ENCODE measurements at places on chromosomes 11 and 22.

DNA sequence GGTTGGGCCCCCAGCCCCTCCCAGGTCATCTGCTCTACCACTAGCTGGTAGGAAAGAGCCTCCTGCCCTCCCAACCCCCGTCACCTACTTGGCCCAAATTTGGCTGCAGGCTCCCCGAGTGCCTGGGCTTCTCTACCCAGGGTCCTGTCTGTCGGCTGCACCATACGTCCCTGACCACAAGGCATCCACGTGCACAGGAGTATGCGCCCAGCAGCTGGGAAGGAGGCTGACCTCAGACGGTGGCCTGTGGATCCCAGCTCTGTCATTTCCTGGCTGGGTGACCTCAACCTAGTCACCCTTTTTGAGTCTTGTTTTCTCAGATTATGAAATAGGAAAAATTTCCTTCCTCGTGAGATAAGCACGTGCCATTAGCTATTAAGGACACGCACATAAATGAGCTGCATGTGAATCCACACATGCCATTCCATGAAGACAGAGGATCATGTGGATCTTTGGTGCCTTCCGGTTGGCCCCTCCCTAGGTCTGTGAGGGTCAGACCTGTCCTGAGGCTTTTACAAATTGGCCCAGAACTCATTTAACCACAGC is 13.7 kb downstream of the CYB561A3 start:
- no peak for DNase-seq

- DNase-seq: no peak
These were observed 3.1 kb upstream of the SH3BP1 start for GRCh38 chr22:37636186-37636948.

DNA sequence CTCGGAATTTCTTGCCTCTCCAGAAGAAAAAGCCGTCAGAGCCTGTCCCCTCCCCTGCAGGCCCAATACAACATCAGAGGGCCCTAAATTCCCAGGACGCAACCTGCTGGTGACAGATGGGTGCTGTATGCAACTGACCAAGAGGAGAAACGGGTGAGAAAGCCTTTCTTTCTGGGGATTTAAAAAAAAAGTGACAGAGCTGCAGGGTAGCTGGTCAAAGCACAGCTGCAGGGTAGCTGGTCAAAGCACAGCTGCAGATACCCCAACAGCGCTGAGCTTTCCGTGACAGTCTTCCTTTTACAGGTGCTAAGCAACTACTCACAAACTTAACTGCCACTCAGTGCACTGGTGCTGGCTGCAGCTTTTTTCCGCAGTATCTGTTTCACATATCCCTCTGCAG is 17.8 kb downstream of the AP1B1 start:
- no peak for DNase-seq

DNA sequence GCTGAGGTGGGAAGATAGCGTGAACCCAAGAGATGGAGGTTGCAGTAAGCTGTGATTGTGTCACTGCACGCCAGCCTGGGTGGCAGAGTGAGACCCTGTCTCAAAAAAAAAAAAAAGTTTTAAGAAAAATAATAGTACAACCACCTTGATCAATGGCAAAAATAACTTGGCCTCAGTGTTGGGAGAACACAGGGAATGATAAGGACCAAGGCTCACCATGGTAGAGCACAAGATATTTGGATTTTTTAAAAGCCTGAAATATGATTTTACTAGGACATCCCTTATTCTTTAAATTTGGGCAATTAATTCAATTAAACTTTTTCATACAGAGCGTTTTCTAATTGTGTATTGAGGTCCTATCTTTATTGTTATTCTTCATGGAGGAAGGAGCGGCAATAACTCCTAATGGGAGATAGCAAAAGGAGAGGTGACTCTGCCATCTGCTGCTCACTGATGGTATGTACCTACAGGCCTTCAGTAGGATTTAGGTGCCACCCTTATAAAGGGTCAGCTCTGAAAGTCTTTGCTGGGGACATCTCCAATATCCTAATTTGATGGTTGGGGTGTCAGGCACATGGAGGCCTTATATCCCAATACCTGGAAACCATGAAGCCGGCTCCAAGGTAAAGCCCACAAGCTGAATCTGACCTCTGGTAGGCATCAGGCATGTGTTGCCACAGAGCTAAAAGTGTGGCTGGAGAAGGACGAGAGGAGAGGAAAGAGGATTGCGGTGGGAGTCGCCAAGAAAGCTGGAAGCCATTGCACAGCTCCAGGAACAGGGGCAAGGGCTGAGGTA is 21.9 kb upstream of the POLD3 start:
- DNase-seq: peak; percentile 79

- no peak for DNase-seq
These were observed 108.2 kb downstream of the PAX6 start for GRCh38 chr11:31702966-31703365.

DNA sequence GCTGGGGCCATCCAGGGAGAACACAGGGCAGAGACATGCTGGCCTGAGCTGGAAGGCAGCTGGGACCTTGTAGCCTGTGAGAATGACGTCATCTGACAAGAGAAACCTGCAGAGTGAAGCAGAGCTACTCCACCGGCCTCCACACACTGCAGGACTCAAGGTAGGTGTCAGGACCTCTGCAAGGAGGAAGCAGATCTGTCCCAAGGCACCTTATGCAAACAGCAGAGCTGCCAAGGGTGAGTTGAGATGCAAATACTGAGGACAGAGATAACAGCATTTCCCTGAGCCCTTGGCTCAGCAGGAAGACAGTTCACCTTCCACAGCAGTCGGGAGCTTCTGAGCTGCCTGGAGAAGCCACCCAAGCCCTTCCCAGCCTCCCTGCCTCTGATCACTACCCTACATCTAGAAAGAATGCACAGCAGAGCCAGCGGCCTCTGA is 51.9 kb upstream of the IGSF9B start:
- no peak for DNase-seq

- DNase-seq: no peak
These were observed 35.7 kb upstream of the ELF5 start for GRCh38 chr11:34549271-34549670.

DNA sequence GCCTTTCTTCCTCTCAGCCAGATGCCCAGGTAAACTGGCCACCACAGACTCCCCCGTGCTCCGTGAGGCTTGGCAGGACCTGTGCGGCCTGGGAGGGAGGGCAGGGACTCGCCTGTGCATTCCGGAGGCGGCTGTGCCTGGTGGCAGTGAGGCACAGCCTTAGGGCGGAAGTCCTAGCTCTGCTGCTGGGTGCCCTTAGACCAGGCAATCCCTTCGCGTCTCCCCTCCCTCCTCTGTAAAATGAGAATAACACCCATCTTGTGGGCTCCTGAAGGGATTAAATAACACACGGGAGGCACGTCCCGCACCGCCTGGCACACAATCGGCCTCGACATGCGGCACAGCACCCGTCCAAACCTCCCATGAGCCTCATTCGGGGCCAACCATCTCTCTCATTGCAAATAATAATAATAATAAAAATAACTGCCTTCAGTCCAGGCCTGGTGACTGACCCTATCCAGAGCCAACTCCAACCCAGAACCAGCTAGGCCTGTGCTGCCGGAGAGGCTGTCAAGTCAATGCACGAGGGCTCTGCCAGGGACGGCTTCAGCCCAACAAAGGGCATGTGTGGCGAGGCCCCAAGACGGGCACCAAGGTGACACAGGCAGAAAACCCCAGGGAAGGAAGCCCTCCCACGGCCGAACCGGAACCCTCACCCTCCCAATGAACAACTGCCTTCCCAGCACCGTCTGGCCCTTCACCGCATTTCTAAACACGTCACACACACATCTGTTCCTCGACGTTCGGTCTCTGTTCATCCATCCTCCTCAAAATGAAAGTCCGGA is 8.2 kb downstream of the LTO1 start:
- DNase-seq: no peak

GRCh38 chr22:44698531-44699421 is 3.2 kb upstream of the PRR5 start:
- DNase-seq: no peak

DNA sequence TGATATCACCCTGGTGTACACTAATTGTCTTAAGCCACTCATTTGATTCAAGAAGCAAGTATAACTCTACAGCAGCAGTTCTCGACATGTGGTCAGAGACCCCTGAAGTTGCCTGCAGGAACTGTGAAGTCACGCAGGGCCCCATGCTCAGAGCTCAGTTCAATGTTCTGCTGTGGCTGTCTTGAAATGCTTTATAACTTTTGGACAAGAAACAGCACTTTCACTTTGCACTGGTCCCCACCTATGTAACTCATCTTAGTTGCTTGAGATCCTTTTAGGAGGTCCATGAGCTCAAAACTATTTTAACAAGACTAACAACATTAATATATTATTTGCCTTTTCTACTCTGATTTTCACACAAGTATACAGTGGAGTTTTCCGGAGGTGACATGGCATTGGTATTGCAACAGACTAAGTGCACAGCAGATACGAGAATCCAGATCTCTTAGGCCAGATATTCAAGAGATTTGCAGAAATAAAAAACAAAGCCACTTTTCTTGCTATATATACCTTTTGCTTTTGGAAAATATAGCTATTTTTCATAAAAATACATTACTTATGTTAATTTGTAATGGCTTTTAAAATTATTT is 64.8 kb downstream of the PRR5L start:
- no peak for DNase-seq

GRCh38 chr11:128857341-128857740 is 9.8 kb downstream of the KCNJ1 start:
- DNase-seq: no peak

DNA sequence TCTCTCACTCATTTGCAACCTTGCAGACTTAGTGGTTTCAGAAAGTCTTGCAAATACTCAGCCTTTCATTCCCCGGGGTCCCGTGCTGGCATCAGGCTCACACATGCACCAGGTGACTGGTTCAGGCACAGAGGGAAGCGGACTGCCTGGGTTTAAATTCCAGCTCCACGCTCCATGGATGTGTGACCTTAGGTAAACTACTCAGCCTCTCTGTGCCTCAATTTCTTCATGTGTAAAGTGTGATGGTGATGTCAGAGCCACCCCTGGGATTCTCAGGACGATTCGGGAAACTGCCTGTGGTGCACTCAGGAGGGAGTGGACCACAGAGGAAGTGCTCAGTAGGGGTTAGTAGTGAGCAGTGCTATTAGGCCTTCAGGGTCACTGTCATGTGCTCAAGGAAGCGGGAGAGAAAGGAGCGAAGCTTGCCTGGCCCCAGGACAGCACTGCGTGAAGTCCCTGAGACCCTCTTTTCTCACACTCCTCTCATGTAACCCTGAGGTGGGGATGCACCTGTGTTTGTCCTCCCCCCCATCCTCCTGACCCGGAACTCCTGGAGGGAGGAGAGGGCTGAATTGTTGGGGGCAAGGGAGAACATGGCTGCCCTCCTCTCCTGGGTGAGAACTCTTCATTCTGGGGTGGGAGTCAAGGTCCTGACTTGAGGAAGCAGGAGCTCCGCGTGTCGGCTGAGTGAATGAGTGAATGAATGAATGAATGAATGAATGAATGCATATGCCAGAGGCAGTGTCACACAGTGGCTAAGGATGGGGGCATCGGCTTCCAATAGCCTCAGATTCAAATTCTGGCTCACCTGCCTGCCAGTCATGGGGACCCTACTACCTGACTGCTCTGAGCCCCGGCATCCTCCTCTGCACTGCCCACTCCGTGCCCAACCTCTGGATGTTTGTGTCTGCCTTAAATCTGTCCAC is 14.4 kb upstream of the UPK3A start:
- no peak for DNase-seq

- no peak for DNase-seq
These were observed 104.6 kb downstream of the ATXN10 start for GRCh38 chr22:45776313-45776585.

DNA sequence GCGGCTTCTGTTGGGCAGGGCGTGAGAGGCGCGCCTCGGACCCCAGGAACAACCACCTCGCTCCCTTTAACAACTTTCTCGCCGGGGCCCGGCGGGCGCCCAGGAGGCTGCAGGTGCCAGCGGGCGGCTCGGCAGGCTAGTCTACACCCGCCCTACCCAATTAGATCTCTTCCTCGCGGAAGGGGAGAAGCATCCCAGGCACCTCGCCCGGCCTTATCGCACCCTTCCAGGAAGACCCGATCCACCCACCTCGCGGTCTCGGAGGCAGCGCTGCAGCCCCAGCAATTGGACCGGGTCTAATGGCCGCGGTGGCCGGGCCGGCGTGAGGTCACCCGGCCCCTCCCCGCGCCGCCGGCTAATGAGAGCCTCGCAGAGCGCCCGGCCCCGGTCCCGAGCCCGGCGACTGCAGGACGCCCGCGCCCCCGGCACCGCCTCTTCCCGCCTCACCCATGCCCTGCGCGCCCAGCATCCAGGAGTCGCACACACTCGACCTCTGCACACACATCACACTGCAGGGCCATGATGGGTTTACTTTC is at the start of gene PLAAT3:
TSS of gene PLAAT3 (minus strand) at position 298 of the 536 bp plus-strand sequence. CDS start 419 bp downstream, outside the sequence.
- no peak for DNase-seq

DNA sequence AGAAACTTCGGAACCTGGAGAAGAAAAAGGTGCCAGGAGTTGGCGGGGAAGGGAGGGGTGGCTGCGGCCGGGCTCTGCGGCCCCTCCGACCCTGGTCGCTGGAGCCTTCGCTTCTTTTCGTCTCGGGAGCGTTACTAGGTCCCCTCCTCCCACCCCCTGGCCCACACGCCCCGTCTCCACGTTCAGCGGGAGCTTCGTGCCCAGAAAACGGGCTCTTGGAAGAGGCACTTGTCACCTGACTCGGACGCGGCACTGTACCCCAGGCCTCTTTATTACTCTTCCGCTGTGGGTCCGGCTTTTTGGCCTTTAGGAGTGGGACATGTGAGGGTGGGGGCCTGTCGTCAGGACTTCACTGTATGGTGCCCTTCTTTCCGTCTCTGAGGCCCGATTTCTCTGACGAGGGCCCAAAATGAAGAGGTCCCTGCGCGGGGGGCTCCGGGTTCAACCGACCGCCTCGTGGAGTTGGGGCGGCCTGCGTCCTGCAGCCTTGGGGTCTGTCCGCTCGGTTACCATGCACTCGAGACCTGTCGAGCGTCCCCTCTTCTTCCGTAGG is 1.2 kb downstream of the CAPRIN1 start:
- DNase-seq: peak; percentile 29

GRCh38 chr22:47013861-47014635 is 251.6 kb downstream of the TBC1D22A start:
- DNase-seq: no peak

DNA sequence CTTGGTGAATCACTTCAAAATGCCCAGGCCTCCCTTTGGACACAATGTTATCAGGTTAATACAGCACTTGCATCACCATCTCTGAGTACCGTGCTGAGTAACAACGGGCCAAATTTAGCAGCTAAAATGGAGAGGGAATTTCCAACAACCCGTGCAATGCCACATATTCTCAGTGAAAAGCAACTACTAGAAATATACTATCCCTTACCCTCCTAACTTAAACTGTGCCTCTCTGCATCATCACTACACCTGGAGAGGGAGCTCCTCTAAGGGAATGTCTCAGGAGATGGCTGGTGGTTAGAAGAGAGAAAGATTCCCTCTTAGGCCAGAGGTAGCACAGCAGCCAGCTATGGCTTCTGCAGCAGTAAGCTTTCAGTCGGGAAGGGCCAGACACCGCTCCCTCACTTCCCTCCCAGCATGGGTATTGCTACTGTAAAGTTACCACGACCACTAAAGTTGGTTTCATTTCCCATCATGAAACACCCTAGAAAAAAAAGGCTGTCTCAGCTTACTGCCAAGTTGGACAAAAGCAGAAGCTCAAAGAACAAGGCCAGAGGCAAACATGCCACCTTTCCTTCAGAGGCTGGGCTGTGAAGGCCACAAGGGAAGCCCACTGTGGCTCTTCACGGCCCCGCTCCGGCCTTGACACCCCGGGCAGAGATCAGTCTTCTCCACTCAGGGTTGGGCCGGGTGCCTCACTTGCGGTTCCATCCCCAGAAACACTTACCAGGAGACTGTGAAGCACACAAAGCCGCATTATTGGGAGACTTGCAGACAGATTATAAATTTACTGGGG is 3.9 kb downstream of the MAML2 start:
- DNase-seq: no peak
